ENCODE measurements at places on chromosomes 6 and 20.

GRCh38 chr20:43028470-43028869 is 161.2 kb downstream of the PTPRT start:
- DNase-seq = no peak

DNA sequence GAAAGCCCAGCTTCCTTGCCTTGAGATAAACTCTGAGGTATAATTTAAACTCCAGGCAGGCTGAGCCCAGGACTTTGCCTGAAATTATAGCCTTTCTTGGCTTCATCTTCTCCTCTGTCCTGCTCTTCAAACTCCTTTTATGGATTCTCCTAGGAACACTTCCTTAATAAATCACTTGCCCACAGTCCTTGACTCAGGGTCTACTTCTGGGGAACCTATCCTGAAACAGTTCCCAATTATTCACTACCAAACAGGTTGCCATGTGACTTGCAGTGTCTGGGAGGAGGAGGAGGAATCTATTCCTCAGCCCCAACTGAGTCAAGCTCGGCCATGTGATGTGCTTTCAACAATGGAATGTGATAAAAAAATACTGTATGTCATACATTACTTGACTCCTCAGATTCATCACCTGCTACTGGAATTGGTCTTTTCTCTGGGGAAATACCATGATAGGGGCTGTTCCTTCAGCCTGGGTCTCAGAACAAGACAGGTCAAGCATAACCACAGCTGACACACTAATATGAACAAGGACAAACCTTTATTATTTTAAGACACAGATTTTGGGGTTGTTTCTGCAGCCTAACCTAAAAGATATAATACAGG is 20.5 kb upstream of the CDKN1A start:
- no peak for DNase-seq

- no peak for DNase-seq
These were observed 196.9 kb downstream of the FOXA2 start for GRCh38 chr20:22387452-22387851.

- DNase-seq = no peak
These were observed 14.4 kb upstream of the ANKRD60 start for GRCh38 chr20:58242824-58243223.

- DNase-seq = no peak
These were observed 120.9 kb downstream of the GRM1 start for GRCh38 chr6:146149770-146150169.

DNA sequence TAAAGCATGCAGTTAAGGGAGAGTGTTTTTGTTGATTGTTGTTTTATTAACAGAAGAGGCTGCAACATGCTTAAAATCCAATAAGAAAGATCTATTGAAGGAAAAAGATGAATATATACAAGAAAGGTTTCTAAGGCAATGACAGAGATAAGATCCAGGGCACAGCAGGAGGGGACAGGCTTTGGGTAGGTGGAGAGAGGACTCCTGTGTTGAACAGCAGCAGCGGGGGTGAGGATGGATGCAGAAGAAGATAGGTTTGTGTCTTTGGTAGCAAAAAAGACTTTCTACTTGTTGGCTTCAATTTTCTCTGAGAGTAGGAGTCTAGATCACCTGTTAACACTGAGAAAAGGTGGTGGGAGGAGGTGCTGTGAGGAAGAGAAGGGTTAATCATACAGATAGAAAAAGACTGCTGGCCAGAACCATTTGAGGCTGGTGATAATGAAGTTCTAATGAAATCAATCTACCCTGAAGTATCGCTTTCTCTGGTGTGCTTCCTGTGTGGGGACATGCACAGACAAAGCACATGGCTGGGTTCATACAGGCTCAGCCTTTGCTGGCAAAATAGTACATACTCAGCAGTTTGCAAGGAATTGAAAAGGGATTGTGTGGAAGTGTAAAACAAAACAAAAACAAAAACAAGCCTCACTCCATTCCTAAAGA is 17.2 kb upstream of the DST start:
- DNase-seq = no peak

GRCh38 chr6:21051777-21052176 is 517.5 kb downstream of the CDKAL1 start:
- no peak for DNase-seq

- DNase-seq = no peak
These were observed 104.9 kb upstream of the NT5E start for GRCh38 chr6:85344996-85345395.

GRCh38 chr20:2840967-2841531 is 504 bp downstream of the VPS16 start:
- DNase-seq = no peak

GRCh38 chr6:84853901-84854300 is 89.5 kb upstream of the TBX18 start:
- DNase-seq = no peak

- DNase-seq = peak; percentile 73
These were observed 146.6 kb downstream of the ANKRD60 start for GRCh38 chr20:58081846-58082245.

DNA sequence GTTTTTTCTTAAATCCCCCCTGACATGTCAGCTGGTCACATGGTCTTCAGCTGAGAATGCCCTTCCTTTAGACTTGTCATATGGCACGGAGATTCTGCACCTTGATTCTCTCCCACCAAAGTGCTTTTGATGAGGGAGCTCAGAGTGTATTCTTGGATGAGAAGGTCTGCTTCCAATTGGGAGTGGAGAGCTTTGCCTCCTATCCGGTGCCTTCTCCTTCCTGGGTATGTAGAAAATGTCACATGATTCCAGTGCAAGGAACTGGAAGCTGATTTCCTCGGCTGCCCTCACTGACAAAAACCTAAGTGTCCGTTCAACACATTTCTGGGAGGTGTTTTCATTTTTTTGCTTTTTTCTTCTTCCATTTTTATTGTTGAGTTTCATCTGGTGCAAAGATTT is 197.2 kb downstream of the TFAP2C start:
- no peak for DNase-seq

GRCh38 chr6:119350202-119350951 is 816 bp upstream of the MAN1A1 start:
- peak; percentile 34 for DNase-seq

GRCh38 chr6:37077905-37078296 is 72.4 kb downstream of the FGD2 start:
- DNase-seq = peak; percentile 69

- DNase-seq = no peak
These were observed 53.2 kb upstream of the NKX2-4 start for GRCh38 chr20:21450572-21450971.

DNA sequence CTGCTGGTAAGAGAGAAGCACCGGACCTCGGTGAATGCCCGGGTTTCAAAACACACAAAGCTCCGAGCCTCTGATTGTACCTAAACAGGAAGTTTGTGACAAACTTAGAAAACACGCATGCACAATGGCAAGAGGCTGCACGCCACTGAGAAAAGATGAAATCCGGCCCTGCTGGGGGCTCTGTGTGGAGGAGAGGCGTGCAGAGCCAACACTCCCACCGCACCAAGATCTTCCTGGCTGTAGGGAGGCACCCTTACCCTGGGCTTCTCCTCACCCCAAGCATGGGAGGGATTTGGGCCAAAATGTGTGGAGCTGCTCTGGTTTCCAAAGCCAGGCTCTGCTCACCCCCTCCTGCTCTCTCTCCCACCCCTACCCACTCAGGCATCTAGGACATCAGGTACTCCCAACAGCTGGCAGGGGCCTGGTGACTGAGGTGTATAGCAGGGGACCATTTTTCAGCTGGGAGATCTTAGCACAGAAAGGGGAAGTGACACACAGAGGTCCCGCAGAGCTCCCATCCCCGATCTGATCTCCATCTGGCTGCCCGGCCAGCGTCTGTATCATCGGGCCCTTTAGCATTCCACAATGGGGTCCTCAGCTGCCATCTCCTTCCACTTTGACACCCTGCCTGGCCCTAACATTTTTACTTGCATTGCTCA is 84.2 kb downstream of the TRERF1 start:
- no peak for DNase-seq

DNA sequence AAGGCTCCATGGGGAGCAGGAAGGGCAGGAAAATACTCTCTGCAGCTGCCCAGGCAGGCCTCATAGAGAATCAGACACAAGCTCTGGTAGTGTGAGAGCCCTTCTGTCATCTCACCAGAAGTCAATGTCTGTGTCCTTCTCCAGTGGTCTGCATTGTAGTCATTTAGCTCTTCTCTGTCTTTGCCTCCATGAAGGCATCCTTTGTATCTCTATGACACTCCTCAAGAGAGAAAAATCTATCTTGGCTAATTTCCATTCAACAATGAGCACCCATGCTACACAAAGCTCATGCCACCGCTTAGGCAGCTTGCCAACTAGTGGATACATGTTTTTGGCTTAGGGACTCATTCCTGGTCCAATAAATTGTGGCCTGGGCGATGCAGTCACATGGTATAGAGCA is 92.1 kb downstream of the RNF217 start:
- no peak for DNase-seq

DNA sequence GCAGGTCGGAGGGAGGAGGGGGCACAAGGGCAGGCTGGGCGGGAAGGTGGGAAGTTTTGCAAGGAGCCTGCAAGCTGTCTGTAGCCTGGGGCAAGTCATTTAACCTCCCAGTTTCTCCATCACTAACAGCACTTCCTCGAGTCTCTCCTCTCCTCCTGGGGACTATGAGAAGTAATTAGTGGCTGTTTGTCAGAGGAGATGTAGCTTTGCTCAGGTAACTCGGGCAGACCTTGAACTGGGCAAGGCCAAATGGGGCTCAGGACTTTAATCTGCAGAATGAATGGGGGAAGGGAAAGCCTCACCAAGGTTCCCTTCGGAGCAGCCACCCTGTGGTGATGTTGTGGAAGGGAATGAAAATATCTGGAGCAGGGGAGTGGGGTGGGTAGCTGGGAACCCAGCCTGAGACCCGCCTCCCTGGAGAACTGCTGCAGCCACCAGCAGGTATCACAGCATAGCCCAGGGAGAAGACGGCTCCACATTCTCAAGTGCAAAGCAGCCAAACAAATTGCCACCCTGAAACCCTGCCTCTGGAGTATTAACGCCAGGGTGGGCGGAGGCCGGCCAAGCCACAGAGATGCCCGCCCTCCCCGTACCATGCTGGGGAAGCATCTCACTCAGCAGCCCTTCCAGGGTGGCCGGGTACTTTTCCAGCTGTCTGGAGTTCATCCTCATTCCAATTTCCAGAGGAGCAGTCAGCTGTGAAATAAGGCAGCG is 6.1 kb upstream of the LEMD2 start:
- DNase-seq = no peak

GRCh38 chr6:129345890-129346289 is 364.1 kb downstream of the ARHGAP18 start:
- DNase-seq = no peak

DNA sequence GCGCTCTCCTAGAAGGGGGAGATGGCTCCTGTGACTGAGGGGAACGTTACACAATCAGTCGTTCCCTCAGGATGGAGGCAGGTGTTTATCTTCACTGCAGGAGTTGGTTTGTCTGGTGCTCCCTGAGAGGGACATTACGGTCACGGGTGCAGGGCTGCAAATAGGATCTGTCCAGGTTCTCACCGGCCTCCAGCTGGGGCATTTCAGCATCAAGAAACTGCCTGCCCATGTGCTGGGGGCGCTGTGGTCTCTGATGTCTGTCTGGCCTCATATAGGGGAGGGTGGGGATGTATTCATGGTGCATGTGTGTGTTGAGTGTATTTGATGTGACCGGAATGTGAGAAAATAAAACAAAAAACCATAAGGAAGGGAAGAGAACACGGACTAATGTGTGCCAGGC is 77.1 kb downstream of the TBC1D7 start:
- no peak for DNase-seq

DNA sequence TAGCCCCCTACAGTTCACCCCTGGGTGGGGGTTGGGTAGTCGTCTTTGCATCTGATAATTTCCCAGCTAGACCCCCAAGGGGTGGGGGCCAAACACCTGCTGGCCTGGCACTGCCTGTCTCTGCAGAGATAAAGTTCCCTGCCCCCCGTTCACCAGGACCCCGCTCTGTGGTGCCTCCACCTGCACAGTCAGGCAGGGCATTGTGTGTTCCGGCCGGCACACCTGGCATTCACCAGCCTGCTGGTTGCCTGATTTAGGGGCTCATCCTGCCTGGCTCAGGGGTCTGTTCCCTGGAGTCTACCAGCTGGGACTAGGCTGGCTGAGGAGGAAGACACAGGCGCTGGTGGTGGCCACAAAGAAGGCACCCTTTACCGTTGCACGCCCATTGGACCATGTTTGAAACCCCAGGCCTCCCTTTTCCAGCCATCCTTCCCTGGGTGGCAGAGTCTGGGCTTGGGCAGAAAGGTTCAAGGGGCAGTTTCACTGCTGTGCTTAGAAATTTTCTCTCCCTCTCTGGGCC is 30.8 kb upstream of the SCRT2 start:
- DNase-seq = no peak

DNA sequence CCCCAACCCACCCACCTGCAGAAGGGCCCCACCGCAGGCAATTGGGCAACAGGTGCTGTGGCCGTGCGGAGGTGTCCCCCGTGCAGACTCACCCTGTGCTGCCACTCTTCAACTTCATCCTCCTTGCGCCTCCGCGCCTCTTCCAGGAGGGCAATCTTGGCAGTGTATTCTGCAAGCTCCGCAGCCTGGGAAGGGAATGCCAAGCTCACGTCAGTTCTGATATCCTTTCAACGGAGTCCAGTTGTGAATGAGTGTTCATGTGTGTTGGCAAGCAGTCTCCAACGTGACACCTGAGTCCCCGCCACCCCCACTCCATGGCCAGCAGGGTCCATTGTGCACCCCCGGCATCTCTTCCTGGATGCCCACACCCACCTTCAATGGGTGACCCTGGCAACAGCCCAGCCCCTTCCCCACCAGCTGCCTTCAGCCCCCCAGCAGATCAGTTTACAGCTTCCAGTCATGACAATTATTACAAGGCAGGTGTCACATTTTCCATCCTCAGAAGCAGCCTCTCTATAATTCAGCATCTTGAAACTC is 49.9 kb downstream of the EZR start:
- DNase-seq = no peak

- no peak for DNase-seq
These were observed 946.3 kb downstream of the EPHA7 start for GRCh38 chr6:92473056-92473455.

DNA sequence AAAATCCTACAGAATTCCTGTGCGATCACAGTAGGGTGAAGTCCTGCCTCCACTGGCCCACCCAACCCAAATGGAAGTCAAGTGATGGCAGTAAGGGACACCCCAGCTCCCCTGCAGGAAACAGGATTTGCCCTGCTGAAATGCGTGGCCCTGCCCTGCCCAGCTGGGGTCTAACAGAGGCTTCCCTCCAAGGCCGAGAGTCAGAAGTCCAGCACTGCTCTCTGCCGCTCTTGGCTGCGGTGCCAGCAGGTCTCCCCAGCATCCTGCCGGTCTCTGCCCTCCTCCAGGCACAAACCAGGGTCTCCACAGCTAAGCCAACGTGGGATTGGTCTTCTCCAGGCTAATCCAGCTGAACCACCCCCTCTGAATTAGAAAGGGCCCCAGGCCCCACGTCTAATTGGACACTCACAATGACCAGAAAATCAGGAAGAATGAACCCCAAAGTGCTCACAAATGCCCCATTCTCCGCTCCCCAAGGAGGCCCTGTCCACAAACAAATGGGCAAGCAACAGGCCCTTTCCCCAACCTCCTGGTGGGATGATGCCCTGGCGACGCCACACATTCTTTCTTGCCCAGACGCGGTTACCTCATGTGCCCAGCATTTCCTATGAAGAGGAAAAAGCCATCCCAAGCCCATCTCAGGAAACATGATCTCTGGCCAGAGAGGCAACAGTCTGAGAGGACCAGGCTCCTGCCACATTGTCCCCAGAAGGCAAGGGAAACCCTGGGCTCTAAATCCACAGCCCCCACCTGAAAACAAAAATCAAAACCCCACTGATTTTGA is 117.2 kb downstream of the BANF2 start:
- no peak for DNase-seq
